Foreskin keratinocyte (primary cell): ENCODE measurements at places on chromosomes 7 and 10.

DNA sequence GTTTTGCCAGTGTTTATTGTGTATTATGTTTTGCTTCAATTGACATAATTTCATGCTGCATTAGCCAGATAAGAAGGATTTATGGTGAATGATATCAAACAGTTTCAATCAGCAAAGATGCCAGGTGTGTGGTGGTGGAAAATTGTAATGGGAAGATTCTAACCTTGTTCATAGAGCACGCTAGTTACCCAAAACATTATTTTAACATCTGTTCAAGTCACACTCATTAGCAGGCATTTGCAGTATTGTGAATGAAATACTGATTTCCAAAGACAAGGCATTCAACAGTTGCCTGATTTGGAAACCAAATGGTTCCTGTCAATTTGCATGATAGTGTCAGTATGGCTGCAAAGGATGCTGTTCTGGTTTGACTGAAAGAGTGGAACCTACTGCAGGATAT, 129.7 kb downstream of the EPC1 start:
- DNase-seq: no peak

GRCh38 chr10:63286340-63286739, 153.2 kb downstream of the NRBF2 start:
- DNase-seq: no peak

DNA sequence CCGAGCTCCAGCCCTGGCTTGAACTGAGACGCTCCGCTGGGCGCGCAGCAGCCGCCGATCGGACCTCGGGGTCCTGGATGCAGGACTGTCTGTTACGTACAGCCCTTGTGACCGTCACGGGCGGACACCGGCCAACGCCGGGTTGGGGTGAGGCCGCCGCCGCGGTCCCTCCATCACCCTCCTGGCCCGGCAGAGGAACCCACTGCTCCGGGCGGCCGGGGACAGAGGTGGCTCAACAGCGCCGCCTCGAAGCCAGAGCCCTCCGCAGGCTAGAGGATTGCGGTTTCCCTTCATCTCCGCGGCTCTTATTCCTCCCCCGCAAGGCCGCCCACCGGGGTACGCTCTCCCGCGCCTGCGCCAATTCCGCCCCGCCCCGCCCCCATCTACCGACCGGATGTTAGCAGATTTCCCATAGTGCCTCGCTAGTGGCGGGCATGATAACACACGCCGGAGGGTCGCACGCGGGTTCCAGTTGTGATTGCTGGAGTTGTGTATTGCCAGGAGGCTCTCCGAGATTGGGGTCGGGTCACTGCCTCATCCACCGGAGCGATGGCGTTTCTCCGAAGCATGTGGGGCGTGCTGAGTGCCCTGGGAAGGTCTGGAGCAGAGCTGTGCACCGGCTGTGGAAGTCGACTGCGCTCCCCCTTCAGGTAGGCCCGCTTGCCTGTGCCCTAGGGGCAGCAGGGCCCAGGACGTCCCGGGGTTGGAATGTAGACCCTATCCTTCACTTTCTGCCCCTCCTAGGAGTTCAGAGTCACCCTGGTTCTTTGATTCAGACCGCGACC, at the start of gene TFAM:
Gene TFAM, plus strand, starts transcription at position 412 of the 785 bp plus-strand sequence. Its CDS starts 138 bp downstream, at position 550.
- peak; percentile 60 for DNase-seq

GRCh38 chr7:110179037-110179436, 911.9 kb upstream of the LRRN3 start:
- DNase-seq: no peak

- DNase-seq: no peak
Observed at GRCh38 chr7:26185131-26185843, 15.3 kb downstream of the HNRNPA2B1 start.

- no peak for DNase-seq
Observed at GRCh38 chr10:114550756-114551635, 107.1 kb downstream of the ABLIM1 start.

DNA sequence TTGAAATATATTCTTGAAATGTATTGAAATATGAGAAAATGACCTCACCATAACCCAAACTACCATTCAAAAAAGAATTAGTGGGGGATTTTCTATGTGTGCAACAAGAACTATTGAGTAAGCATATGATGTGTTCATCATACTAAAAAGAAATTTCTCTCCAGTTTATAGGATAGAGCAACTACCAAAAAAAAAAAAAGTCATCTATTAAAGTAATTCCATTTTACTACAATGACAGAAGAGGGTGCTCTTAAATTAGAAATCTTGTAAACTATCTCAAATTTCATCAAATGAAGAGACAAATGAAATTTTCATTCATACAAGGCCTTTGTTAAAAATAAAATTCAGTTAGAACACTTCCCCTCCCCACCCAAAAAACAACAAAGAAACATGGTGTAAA, 195.4 kb upstream of the PLXDC2 start:
- no peak for DNase-seq

GRCh38 chr7:1054861-1055450, 10.6 kb downstream of the GPR146 start:
- DNase-seq: no peak
